ENCODE measurements at places on chromosomes 7 and 10.
A peak's percentile ranks its signal among the peaks of the same experiment; 100 is the strongest.

DNA sequence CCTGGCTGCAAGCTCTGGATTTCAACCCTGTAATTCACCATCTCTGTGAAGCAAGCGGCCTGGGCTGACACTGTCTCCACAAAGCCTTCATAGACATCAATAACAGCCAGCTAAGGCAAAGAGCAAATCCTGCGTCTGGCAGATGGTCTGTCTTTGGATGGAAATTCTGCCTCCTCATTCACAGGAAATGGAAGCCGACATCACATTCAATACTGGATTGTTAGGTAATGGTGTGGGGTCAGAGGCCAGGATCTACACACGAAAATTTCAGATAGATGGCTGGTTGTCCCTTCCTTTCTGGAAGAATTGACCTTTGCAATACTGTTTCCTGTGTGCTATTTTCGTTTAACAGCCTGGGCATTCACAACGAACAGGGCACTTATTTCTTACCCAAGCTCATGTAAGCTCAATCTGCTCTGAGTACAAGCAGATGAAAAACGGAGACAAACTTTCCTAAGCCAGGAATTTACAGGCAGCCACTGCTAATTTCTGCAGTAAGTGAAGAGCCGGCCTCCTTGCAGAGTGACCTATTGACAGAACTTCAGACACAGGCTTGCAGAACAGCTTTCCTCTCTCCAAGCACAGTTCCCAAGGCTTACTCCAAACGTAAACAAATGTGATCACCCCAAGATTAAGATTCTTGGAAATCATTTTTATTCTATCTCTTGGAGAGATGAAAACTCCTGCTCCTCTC, 3.1 kb upstream of the ADAM12 start:
- no peak for DNase-seq

- no peak for DNase-seq
These were observed 353.1 kb downstream of the GATA3 start for GRCh38 chr10:8407501-8408021.

GRCh38 chr7:131648491-131648890, 92.1 kb upstream of the PODXL start:
- no peak for DNase-seq

- DNase-seq: no peak
These were observed 36.6 kb upstream of the KCNIP2 start for GRCh38 chr10:101880232-101880573.

GRCh38 chr10:105509517-105509916, 868.4 kb downstream of the SORCS3 start:
- no peak for DNase-seq

GRCh38 chr7:77600952-77601351, 63.9 kb downstream of the PTPN12 start:
- no peak for DNase-seq

- no peak for DNase-seq
These were observed 17.1 kb upstream of the TSPAN15 start for GRCh38 chr10:69434169-69434568.

- DNase-seq: no peak
These were observed 16.3 kb downstream of the YAE1 start for GRCh38 chr7:39582536-39582935.

- no peak for DNase-seq
These were observed 154.6 kb upstream of the NRBF2 start for GRCh38 chr10:62978482-62978881.

DNA sequence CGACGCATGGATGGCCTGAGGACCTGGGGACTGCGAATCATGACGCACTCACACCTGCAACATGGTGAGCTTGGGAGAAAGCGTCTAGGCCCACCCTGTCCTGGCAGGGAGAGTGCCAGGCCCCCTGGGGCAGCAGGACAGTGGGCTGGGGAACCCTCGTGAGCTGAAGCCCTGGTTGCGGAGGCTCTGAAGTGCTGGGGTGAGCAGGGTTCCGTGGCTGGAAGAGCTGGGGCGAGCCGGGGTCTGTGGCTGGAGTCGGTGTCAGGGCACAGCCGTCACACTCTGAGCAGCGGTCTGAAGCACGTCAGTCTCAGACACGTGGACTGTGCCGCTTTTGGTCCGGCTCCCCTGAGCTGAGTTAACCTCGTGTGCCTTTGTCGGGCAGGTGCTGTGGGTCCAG, 4.7 kb downstream of the SUN1 start:
- no peak for DNase-seq

DNA sequence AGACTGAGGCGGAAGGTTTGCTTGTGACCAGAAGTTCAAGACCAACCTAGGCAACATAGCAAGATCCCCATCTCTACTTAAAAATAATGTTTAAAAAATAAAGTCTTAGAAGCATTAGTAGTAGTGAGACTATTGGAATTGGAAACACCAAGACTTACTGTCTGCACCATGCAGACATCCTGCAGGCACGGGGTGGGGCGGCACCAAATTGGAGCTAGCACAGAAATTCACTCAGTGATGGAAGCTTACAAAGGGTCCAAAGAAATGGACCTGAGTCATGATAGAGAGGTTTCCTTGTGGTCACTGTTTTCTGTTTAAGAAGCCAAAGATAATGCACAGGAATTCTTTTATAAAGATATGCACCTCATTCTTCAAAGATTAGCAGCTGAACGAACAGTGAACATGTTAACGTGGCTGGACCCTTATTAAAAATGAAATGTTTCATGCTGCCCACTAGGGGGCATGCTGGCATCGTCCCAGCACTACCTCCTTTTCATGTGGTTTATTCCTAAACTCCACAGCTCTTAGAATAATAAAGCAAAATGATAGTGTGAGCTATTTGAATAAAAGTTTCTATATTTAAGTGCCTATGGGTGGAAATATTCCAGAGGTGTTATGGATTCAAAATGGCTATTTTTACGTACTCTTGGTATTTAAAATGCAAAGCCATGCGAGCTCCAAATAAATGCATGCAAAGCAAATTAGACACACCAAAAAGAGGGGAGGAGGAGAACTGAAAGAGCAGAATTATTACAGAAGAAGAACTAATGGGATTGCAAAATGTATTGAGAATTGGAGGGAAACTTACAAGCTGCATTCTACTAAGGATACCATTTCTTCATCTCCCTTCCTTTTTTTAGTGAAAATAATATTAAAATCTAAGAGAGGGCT, 28.6 kb downstream of the PDSS1 start:
- DNase-seq: no peak

GRCh38 chr7:125059861-125060456, 130.3 kb upstream of the POT1 start:
- DNase-seq: no peak

GRCh38 chr10:104267721-104268404, 1.1 kb upstream of the GSTO2 start:
- DNase-seq: peak; percentile 37

- no peak for DNase-seq
These were observed 16.2 kb downstream of the PKD1L1 start for GRCh38 chr7:47932016-47932415.

GRCh38 chr7:45716380-45717203, 142.4 kb downstream of the ADCY1 start:
- DNase-seq: no peak

- no peak for DNase-seq
These were observed 41.3 kb downstream of the CALD1 start for GRCh38 chr7:134820778-134821177.

DNA sequence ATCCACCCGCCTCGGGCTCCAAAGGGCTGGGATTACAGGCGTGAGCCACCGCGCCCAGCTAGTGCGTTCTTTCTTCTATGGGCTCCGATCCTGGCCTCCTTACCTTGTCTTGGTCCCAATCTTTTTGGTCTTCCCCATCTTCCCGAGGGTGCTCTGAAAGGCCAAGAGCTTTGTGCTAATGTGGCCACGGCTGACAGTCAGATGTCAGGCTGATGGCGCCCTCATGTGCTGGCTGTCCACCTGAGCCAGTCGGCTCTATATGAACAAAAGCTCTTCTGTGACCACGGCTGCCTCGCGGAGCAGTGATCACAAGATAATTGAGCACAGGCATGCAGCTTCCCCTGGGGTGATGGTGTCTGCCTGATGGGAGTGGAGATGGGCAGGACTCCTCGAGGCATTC, 11.0 kb upstream of the AHCYL2 start:
- no peak for DNase-seq

DNA sequence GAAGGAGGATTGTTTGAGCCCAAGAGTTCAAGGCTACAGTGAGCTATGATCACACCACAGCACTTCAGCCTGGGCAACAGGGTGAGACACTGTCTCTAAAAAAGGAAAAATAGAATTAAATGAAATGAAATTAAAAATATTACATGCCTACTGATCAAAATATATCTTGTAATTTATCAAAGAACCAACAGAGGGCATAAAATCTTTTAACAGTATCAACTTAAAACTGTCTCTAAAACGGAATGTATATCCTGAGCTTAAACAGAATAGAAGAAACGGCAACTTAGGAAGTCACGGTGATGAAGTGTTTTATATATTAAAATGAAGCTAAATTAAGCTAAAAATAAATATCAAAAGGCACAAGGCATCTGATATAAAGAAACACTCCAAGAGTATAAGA, 78.8 kb downstream of the MTPAP start:
- DNase-seq: no peak

DNA sequence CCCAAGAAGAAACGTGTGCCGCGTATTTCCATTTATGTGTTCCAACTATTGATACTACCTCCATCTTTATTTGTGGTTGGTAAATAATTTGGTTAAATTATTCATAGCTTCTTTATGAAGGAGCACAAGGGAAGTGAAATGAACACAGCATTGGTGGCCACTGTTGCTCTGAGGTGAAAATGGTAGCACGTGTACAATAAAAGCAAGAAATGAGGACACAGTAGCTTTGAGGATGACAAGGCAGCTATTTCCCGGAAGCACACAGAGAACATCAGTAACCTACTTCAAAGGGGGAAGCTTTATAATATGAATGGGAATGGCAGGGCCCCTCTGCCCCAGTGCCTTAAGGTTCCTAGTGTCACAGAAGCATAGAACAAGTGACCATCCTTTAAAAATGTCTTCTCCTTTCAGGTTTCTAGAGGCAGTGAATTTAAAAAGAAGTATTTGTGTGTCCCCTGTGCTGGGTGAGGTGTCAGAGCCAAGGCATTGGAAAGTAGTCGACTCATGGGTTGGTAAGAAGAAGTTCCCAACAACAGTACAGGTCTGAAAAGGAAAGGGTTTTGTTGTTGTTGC, 78.8 kb downstream of the SGMS1 start:
- no peak for DNase-seq

- no peak for DNase-seq
These were observed 44.8 kb downstream of the MYOF start for GRCh38 chr10:93437086-93437945.
